ENCODE measurements at places on chromosomes 5 and 9.

DNA sequence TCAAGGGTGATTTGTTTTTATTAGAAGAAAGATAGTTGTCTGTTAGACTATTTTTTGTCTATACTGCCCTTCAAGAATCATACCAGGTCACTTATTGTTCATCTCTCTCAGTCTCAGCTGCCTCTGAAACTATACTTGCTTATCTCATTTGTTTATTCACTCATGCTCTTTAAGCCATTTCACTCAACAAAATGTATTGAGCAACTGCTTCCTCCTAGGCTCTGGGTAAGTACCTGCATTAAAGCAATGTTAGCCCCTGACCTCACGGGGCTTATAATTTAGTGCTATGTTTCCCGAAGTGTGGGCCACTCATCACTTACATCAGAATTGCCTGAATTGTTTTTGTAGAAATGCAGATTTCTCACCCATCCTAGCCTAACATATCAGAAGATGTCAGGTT is 100.9 kb downstream of the DPYSL3 start:
- no peak for DNase-seq

DNA sequence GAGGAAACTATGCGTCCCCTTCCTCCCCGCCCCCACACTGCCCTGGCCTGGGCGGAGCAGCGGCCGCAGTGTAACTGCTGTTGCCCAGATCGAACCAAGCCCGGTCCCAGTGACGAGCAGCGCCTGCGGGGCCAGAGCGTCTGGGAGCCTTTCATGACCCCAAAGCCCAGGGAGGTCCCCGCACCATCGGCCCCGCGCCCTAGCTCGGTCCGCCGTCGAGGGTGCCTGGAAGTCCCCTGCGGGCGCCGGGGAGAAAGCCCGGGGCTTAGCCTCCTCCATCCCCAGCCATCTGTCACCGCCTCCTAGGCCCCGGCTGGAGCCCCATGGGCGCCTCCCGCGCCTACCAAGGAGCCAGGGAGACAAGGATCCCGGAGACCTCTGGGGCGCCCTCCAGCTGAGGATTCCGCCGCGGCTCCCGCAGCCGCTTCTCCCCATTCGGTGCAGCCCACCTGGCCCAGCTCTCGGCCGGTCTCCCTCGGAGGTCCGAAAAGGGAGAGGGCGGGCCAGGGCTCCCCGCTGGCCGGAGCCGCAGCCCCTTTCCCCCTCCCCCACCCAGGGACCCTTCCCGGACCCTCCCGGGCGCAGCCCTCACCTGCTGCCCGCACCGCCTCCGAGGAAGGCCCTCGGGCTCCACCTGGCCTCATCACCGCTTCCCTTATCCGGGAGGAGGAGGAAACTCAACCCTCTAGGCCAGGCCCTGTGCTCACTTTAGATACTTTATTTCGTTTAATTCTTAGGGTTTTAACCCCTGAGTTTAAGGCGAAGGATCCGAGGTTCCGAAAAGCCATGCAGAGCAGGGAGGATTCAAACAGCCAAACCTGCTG is 45.6 kb downstream of the APTX start:
- no peak for DNase-seq

- no peak for DNase-seq
Measured at GRCh38 chr9:137406876-137407589, 15.9 kb downstream of the EXD3 start.

- DNase-seq, result no peak
Measured at GRCh38 chr5:15992918-15993317, 186.7 kb downstream of the MARCHF11 start.

- no peak for DNase-seq
Measured at GRCh38 chr5:101284736-101285375, 381.8 kb upstream of the ST8SIA4 start.

- DNase-seq, result no peak
Measured at GRCh38 chr5:91373600-91373999, 9.5 kb downstream of the ARRDC3 start.

DNA sequence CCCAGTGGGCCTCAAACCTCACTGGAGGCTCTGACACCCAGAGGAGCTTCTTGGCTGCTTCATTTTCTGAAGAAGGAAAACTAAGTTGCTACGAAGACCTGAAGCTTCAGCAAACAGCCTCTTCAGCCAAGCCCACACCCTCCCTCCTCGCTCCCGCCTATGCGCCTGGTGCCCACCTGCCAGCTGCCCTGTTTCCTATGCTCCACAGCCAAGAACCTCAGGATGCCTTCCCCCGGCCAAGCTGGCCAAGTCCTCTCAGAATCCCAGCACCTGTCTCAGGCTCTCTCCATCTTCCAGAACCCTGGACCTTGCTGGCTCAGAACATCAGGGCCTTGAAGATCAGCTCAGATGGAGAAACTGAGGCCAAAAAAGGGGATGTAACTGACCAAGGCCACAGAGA is 60.4 kb downstream of the STK10 start:
- no peak for DNase-seq

GRCh38 chr9:16278326-16278999 is 592.0 kb downstream of the BNC2 start:
- DNase-seq, result no peak

GRCh38 chr5:177336112-177336511 is 15.4 kb downstream of the LMAN2 start:
- DNase-seq, result no peak

- DNase-seq, result peak; percentile 84
Measured at GRCh38 chr9:123642291-123643278, 286.6 kb downstream of the CRB2 start.

GRCh38 chr5:57325678-57326397 is 152.0 kb downstream of the GPBP1 start:
- no peak for DNase-seq

DNA sequence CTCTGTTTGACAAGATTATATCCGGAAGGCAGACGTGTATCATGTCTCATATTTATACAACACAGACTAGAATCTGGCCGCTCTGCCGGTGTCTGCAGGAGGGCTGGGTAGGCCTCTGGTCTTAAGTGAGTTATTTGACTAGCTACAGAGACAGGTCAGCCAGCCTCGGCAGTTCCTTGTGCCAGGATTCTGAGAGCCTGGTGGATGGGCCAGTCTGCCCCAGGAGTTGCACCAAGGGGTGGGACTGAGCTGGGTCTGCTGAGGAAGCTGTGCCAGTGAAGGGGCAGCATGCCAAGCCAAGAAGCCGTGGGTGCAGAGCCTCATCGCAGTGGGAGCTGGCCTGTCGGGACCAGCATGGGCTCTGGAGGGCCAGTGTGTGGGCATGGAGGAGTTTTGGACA is 7.1 kb downstream of the SNX18 start:
- no peak for DNase-seq

DNA sequence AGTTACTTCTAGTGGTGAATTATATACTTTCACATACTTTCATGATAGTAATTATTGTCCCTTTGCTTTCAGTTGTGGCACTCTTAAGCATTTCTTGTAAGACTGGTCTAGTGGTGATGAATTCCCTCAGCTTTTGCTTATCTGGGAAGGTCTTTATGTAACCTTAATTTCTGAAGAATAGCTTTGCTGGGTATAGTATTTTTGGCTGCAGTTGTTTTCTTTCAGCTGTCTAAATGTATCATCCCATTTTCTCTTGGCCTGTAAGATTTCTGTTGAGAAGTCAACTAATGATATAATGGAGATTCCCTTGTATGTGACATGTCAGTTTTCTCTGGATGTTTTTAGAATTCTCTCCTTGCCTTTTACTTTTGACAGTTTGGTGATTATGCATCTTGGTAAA is 41.0 kb downstream of the TMEM38B start:
- no peak for DNase-seq

- DNase-seq, result no peak
Measured at GRCh38 chr5:138096997-138097828, 13.4 kb downstream of the WNT8A start.

- no peak for DNase-seq
Measured at GRCh38 chr5:133779828-133780475, 167.6 kb upstream of the FSTL4 start.

GRCh38 chr5:172630482-172630881 is 10.6 kb upstream of the NEURL1B start:
- DNase-seq, result no peak

GRCh38 chr9:19967888-19968459 is 179.1 kb upstream of the SLC24A2 start:
- DNase-seq, result no peak

DNA sequence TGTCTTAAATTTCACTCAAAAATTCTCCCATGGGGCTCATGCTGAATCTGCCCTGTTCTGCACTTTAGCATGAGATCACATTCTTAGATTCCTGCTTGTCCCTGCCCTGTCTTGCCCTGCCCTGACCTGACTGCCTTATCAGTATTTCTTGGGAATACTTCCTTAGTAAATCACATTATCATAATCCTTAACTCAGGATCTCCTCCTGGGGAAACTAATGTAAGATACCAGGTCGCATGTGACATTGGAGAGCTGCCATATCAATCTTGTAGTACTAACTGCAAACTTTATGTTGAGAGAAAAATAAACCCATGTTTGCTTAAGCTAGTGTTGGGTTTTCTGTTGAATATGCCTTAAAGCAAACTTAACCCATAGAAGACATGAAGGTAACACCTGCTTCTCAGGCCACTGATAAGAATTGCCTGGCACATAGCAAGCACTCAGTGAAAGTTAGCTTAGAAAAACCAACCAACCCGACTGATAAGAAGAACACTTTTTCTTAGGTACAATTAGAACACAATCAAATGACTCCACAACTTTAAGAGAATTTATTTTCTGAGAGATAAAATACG is 53.3 kb downstream of the IL33 start:
- DNase-seq, result no peak

- no peak for DNase-seq
Measured at GRCh38 chr9:32550150-32550561, 2.0 kb upstream of the SMIM27 start.

- DNase-seq, result no peak
Measured at GRCh38 chr5:22352493-22352892, 500.7 kb downstream of the CDH12 start.

DNA sequence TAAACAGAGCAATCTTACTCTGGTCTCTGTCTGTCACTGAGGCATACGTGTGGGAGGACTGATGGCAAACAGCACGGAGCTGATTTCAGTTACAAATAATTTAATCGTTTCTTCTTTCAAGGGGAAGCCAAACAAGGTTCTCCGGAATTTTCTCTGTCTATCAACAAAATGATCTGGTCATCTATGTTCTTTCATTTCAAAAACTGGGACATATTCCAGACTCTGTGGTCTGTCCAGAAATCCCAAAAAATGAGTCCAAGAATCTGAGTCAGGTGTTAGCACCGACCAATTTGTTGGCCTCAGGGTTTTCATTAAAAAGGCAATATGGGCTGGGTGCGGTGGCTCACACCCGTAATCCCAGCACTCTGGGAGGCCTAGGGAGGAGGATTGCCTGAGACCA is 69.9 kb upstream of the ZNF608 start:
- no peak for DNase-seq

DNA sequence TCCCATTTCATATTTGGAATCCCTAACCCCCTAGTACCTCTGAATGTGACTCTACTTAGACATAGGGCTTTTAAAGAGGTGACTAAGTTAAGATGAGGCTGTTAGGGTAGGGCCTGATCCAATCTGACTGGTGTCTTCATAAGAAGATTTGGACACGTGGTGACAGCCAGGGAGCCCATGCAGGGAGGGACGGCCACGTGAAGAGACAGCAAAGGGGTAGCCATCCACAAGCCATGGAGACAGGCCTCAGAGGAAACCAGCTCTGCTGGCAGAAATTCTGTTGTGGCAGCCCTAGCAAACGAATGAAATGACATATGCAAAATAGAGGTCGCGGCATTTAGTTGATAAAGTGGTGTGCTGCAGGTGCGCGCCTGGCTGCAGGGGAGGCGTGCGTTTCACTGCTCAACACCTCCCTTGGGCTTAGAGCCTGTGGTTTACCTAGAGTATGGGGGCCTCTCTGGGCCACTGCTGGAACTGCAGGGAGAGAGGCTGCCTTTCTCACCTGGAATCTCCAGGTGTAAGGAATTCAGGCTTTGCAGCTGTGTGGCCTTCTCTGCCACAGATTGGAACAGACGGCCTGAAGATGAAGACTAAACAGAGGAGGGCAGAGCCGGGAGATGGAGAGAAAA is 7.1 kb upstream of the AFAP1L1 start:
- no peak for DNase-seq

DNA sequence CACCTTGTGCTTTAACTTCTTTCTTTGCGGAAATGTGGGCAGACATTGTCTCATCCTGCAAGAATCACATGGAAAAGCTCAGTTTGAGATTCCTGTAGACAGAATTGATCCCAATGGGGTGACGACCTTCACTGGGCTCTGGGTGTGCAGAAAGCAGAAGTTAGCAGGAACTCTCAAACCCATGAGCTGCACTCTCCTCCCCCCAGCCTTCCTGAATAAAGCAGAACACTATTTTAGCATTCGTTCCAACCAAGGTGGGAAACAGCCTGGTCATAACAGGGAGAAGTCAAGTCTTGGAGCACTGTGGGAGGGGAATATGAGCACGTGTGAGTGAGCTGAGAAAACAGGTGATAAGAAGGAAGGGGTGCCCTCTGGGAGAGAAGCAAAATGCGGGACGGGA is 87.4 kb upstream of the FER start:
- DNase-seq, result no peak

GRCh38 chr5:15092801-15093200 is 221.2 kb upstream of the ANKH start:
- DNase-seq, result no peak

- no peak for DNase-seq
Measured at GRCh38 chr9:87675906-87676515, 49.9 kb upstream of the CTSL start.

GRCh38 chr9:74500584-74500924 is 3.4 kb downstream of the RORB start:
- no peak for DNase-seq

GRCh38 chr5:42131081-42131480 is 206.0 kb downstream of the FBXO4 start:
- DNase-seq, result no peak

DNA sequence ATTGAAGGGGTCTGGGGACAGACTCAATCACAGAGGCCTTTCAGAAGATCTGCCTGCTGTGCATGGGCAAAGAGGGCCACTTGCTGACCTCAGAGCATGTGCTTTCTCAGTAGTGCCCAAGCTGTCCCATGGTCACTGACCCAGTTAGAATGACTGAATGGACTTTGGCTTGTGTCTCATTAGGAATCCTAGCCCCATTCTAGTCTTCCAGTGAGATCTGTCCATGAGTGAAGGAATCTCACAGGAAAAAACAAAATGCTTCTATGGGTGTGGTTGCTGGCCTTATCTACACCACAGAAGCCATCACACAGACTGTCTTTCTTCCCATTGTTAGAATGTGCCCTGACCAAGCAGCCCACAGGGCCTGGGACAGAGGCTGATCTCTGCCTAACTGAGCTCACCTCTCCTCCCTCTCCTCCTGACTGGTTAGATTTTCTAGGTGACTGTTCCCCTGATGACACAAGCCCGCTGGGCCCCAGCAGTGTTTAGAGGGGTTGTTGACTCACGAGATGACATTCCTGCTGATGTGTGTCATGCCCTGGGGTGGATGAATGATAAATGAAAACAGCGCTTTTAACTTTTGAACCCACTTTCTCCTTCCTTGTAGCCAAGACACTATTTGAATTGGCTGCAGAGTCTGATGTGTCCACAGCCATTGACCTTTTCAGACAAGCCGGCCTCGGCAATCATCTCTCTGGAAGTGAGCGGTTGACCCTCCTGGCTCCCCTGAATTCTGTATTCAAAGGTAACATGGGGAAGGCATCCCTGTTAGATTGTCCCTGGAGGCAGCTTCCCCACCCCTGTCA is 24.8 kb downstream of the TGFBI start:
- no peak for DNase-seq

- no peak for DNase-seq
Measured at GRCh38 chr5:145068721-145069120, 766.4 kb downstream of the PRELID2 start.

Data from NCI-H1417 treated with DMSO at 0.1 percent for 48 hours (cell line).